Chondrocyte (in vitro differentiated cells): ENCODE measurements at places on chromosomes 2 and 18.

DNA sequence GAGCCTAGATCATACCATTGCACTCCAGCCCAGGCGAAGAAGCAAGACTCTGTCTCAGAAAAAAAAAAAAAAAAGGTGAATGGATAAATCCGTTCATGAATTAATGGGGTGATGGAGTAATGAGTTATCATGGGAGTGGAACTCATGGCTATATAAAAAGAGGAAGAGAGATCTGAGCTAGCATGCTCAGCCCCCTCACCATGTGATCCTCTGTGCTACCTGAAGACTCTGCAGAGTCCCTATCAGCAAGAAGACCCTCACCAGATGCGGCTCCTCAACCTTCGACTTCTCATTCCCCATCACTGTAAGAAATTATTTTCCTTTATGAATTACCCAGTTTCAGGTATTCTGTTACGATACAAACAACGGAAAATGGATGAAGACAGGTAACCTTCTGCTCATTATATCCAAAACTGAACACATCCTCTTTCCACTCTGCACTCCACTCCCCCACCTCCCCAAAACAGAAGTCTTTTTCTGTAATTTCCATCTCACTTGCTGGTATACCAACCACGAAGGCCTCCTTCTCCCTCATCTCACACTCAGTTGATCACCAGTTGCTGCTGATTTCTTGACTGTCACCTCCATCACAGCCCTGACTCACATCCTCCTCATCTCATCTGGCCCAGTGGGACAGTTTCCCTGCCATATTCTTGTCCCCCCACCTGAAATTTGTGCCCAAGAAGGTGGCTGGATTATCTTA, 8.8 kb downstream of the RETREG2 start:
- no peak for DNase-seq

- no peak for DNase-seq
Observed at GRCh38 chr2:54176577-54176976, 61.2 kb downstream of the ACYP2 start.

DNA sequence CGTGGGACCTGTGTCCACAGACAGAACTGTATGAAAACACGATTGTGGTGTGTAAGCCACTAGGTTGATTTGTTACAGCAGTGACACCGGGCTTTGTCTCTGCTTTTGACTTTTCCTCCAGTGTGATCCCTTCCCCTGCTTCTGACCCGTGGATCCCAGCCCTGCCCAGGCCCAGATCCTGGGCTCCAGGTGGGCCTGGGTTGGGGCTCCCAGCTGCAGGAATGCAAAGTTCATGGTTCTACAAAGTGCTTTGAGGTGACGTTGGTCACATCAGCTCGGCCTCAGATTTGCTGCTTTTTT, 26.8 kb downstream of the HPCAL1 start:
- DNase-seq, result no peak

DNA sequence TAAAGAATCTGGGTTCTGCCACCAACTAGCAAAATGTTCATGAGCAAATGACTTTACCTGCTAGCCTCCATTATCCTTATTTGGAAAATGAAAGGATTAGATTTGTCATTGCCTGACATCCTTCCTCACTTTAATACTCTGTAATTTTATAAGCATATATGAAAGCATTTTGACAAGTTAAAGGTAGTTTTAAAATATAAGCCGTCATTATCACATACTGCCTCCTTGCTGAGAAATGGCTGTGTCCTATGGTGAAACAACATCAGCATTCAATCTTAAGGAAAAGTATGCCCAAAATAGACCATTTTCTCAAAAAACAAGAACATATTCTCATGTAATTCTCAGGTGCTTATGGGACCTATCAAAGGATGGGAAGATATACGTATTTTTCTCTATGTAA, 461.2 kb downstream of the SUCLG1 start:
- DNase-seq, result no peak

DNA sequence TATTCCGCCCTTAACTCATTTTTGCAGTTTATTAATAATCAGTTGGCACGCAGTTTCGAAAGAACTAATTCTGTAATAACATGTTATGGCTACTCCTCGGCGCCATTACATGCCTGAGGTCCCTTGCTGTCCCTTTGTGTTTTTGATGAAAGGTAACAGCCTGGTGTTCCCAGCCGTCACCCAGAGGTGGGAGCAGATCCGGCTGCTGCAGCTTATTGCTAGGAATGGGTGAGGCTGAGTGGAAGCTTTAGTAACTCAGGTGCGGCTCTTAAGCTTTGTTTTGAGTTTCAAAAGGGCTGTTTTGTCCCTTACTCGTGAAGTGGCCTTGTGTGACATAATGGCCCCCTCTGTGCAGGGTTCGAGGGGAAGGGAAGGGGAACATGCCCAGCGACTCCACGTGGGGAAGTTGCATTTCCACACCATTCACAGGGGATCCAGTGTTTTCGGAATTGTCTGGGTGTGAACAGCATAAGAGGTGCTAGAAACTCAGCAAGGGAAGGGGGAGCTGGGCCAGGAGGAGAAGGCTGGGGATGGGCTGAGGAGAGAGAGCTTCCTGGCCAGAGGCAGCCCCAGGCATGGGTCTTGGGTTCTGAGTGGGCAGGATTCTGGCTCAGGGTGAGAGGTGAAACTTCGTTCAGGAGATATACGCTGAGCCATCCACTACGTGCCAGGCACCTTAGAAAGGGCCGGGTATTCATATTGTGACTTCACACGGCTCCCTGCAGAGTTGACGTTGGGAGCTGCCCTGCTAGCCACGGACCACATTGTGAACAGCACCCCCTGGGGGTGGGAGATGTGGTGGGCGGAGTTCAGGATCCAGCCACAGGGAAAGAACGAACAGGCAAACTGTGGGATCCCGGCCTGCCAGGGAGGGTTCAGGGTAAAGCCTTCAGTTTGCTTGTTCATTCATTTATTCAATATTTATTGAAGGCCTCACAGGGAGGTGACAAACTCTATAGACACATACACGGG, 84.4 kb downstream of the TGOLN2 start:
- peak; percentile 77 for DNase-seq

GRCh38 chr2:49162151-49162550, 7.8 kb upstream of the FSHR start:
- DNase-seq, result no peak

GRCh38 chr2:63049970-63050333, 678 bp upstream of the OTX1 start:
- no peak for DNase-seq

- peak; percentile 81 for DNase-seq
Observed at GRCh38 chr18:48889115-48889941, 61.4 kb downstream of the SMAD7 start.
